Cardiac atrium fibroblast (primary cell): ENCODE measurements at places on chromosomes 5 and 9. TPM values are rescaled to one million over a fixed set of nuclear protein-coding genes. Genes with fewer than 3 reads are reported as not detected.

TMOD1 gene
- 0.18 and 0.65 TPM in 2 replicates for total RNA-seq

ADAMTS2 gene
- 157 and 162 TPM in 2 replicates for total RNA-seq

SHOC1 gene
- not detected in 2 replicates for total RNA-seq

SH3GL2 gene
- 0.16 TPM in 1 of 2 replicates, not detected in the other for total RNA-seq

AGTPBP1 gene
- 11.6 and 14.9 TPM in 2 replicates for total RNA-seq

ADAMTS13 gene
- total RNA-seq = 1.4 and 1.5 TPM in 2 replicates

RETREG1 gene
- under 0.01 and 1.3 TPM in 2 replicates for total RNA-seq
